ENCODE measurements at places on chromosomes 12 and 14.

DNA sequence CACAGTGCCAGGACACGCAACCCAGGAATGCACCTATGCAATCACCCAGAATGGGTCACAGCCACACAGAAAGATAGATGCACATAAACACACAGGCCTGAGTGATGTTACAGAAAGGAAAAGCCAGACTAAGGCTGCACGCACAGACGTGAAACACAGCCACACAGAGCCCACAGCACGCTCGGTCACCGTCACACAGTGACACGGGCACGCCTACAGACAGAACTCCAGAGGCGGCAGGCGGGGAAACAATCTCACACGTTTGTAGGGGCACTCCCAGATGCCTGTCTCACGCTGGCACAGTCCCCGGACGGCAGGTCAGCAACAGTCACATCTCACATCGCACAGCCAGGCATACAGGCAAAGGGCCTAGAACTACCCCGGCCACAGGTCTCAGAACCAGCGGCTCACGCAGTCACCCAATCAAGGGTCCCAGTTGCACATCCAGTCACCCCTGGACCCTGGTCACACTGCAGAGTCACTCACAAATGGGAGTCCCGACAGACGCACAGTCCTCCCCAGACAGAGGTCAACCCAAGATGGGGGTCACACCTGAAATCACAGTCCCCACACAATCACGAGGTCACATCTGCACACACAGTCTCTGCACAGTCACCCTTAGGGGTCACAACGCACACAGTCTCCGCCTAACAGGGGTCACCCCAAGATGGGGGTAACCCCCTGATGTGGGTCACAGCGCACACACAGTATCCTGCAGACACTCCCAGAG, 790 bp downstream of the SSH1 start:
- DNase-seq, result peak; percentile 84

DNA sequence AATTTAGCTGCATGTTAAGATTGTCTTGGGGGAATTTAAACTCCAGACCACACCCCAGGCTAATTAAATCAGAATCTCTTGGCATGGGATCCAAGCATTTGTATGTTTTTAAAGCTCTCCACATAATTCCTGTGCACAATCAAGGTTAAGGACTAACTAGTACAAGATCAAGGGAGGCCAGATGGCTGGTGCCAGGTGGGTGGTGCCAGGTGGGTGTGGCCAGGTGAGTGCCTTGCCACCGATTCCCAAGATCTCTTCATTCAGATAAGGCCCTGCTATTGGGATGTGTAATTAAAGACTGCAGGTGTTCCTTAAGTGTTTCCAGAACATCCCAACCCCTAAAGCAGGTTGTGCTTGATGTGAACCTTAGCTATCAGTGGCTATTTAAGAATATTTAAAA, 75.1 kb downstream of the NRXN3 start:
- DNase-seq, result no peak

GRCh38 chr14:73696466-73697400, 17.5 kb downstream of the PNMA1 start:
- peak; percentile 55 for DNase-seq

GRCh38 chr12:104166465-104166864, 28.5 kb upstream of the NFYB start:
- no peak for DNase-seq

DNA sequence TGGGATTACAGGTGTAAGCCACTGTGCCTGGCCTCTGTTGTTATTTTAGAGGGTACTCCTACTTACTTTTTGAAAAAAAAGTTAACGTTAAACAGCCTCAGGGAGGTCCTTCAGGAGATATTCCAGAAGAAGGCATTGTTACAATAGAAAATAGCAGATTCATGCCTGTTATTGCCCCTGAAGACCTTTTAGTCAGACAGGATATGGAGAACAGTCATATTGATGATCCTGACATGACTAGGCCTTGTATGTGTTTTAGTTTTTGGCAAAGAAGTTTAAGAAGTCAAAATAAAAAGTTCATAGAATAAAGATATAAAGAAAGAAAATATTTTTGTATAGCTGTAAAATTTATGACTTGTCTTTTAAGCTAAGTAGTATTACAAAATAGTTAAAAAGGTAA, 45.3 kb downstream of the WASHC3 start:
- no peak for DNase-seq

GRCh38 chr14:71800878-71801277, 131.4 kb upstream of the RGS6 start:
- no peak for DNase-seq

- no peak for DNase-seq
Measured at GRCh38 chr14:53784688-53785087, 171.9 kb downstream of the BMP4 start.

GRCh38 chr14:24605435-24606190, 3.9 kb downstream of the GZMH start:
- DNase-seq, result peak; percentile 4

- no peak for DNase-seq
Measured at GRCh38 chr14:100576091-100577085, 10.8 kb downstream of the BEGAIN start.

DNA sequence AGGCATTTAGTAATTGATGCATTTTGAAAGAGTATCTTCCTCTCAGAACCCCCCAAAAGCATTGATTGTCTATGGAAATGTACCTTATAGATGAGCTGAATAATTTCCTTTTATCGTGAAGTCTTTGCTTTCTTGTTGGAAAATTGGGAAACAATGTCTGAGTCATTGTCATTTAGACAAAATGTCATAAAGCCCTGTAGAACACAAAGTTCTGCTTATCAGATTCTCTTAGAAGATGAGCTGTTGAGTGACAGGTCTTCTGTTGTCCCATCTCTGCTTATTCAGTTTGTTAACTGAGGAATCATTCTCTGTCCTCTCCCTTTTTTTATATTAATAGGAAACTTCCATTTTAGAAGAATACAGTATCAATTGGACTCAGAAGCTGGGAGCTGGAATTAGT, 22.9 kb downstream of the MAPKAPK5 start:
- no peak for DNase-seq

- DNase-seq, result peak; percentile 77
Measured at GRCh38 chr12:3236345-3237187, 159.4 kb downstream of the TSPAN9 start.

DNA sequence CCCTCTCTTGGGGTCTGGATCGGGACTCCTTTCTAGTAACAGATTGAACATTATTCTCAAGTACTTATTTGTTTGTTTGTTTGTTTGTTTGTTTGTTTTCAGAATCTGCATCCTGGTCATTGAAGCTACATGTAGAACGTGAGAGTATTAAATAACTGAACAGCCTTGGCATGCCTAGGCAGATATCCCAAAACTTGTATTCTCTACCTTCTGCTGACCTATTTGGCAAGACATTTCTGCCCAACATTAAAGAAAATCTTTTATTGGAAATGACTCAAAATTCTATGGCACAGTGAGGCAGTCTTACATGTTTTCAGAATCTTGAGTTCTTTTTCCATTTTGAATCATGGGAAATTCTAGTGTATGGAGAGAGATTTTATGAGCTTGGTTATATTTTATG, 165.1 kb upstream of the CNOT2 start:
- no peak for DNase-seq

DNA sequence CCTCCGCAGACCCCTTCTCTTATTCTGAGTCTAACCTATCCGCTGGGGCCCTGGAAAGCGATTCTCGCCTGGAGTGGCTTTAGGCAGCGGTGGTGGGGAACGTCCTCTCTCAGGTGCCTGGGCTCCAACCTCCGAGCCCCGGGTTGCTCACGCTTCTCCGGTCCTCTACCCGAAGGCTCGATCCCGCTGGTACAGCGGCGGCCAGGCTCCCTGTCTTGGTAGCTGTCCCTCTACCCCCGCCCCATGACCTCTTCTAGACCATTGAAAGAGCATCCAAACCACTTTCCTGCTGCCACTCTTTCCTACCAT, 505 bp upstream of the HEBP1 start:
- DNase-seq, result no peak

DNA sequence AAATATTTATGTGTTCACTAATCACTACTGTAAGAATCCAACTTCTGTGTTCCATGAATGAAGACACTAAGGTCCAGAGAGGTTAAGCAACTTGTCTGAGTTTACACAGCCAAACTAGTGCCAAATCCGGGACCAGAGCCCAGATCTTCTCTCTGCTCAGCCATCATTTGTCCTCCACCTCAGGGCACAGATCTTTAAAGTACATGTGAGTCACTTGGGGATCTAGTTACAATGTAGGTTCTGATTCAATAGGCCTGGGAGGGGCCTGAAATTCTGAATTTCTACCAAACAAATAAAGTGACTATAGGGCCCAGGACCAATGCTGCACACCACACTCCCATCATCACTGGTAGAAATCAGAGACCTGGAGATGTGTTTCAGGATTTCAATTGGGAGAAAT, 162.9 kb downstream of the GXYLT1 start:
- DNase-seq, result peak; percentile 46

- peak; percentile 70 for DNase-seq
Measured at GRCh38 chr12:108773798-108774788, 42.8 kb upstream of the CORO1C start.

GRCh38 chr14:74083784-74084276, 423 bp downstream of the ALDH6A1 start:
- DNase-seq, result no peak

DNA sequence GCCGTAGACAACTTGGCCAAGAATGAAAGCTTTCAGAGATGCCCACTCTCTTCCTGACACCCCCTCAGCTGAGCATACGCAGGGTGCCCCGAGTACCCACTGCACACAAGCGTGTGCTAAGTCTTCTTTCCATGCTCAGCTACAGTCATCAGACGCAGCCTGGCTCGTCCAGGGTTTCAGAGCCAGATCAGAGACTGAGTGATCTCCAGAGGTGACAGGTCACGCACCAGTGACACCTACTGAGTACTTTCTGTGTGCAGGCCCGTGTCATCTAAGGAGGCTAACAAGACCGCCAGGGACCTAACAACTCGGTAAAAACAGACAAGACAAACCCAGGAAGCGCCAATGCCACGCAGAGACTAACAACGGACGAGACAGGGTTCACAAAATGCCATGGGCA, 25.1 kb downstream of the STX2 start:
- no peak for DNase-seq

DNA sequence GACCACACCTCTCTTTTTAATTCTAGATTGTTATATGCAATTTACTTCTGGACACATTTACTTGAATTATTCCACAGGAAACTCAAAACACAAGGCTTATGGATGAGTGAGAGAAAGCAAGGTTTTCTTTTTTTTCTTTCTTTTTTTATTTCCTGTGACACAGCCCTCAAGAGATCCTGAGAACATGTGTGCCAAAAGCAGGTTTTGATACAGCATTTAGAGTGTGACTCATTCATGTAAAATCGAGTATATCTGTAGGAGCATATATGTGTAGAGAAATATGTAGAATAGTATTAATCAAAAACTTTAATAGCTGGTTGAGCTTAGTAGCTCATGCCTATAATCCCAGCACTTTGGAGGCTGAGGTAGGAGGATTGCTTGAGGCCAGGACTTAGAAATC, 4.4 kb upstream of the MAX start:
- no peak for DNase-seq

- no peak for DNase-seq
Measured at GRCh38 chr12:6643569-6644256, 3.5 kb downstream of the ACRBP start.

- no peak for DNase-seq
Measured at GRCh38 chr14:61872452-61872851, 110.2 kb downstream of the SNAPC1 start.

GRCh38 chr12:2924019-2924418, 33.3 kb downstream of the TULP3 start:
- peak; percentile 67 for DNase-seq

DNA sequence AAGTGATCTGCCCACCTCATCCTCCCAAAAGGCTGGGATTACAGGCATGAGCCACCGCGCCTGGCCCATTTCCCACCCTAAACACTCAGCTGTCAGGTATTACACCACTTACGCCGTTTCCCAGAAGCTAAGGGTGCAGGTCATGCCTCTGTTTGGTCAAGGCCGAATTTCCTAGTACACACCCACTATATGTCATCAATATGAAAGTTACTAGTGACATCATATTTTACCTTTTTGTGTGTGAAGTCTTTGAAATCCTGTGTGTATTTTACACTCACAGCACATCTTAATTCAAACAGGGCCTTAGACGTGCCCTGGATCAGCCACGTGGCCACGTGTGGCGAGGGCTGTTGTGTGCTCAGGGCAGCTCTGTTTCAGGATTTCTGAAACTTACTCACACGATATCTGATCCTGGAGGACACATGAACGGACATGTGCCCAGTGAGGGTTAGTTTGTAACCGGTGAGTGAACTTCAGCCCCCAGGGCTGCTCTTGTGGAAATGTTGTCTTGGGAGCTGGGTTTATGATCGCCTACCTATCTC, 51.8 kb downstream of the GLT1D1 start:
- DNase-seq, result no peak

DNA sequence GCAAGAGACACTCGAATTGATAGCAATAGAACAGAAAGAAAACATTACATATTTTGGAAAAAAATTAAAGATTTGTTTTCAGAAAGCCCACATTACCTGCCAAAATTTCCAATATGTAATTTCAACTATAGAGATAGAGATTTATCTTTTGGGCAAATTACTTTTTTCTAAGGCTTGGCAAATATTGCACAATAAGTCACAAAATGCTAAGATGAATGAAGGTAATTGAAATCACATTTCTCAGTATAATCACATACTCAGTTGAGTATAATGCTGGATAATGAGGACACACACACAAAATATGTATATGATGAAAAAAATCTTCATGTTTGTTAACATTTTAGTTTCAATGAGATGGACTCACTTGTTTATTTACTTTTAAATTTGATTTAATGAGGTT, 189.2 kb upstream of the STXBP6 start:
- DNase-seq, result no peak

DNA sequence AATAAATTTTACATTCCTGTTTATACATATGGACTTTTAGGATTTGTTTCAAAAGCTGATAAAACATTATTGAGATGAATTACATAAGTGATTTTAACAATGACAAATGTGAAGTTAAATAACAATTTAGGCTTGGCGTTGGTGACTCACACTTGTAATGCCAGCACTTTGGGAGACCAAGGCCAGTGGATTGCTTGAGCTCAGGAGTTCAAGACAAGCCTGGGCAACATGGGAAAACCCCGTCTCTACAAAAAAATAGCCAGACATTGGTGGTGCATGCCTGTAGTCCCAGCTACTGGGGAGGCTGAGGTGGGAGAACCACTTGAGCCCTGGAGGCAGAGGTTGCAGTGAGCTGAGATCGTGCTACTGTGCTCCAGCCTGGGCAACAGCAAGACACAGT, 7.4 kb downstream of the ACOT2 start:
- DNase-seq, result no peak

- no peak for DNase-seq
Measured at GRCh38 chr14:99918781-99919180, 125.6 kb downstream of the EML1 start.

- no peak for DNase-seq
Measured at GRCh38 chr12:47947341-47947740, 16.1 kb upstream of the TMEM106C start.

Data from astrocyte of the hippocampus (primary cell).